ENCODE measurements at places on chromosomes 2 and 18. TPM values are rescaled to one million over a fixed set of nuclear protein-coding genes. Genes with fewer than 3 reads are reported as not detected.

MRPL30 gene
- polyA plus RNA-seq = 24.7 TPM

GRCh38 chr2:196187898-196188458 lies 16.6 kb upstream of the STK17B start:
- DNase-seq = no peak

- DNase-seq = no peak
Observed at GRCh38 chr2:83162421-83162820, 1296.7 kb downstream of the SUCLG1 start.

GRCh38 chr18:29146068-29146467 lies 969.1 kb upstream of the CDH2 start:
- peak; percentile 9 for DNase-seq

B3GNT7 gene
- 6.1 TPM for polyA plus RNA-seq

All from stomach (tissue), 19 donors.